ENCODE measurements at places on chromosomes 13 and 19.

DNA sequence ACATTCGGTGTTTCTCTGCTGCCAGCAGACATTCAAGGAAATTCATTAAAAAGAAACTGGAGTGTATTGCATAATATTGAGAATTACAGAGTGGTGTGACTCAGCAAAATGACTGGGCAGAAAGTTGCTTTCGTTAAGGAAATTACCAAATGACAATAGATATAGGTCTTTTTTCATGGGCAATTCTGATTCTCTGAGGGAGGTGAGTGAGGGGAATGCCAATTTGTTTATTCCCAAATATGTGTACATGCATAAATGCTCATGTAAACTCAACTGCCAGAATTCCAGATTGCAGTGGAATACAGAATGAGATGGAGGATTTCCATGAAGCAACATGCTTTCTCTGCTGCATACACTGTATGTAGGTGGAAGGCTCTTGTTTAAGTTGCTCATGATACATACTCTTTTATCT is 1730.1 kb downstream of the SLITRK5 start:
- no peak for DNase-seq

- no peak for DNase-seq
Observed at GRCh38 chr19:38152461-38153379, 71.3 kb downstream of the DPF1 start.

GRCh38 chr19:6418562-6418932 is 6.1 kb downstream of the KHSRP start:
- no peak for DNase-seq

- no peak for DNase-seq
Observed at GRCh38 chr19:4624301-4624700, 15.0 kb upstream of the TNFAIP8L1 start.

DNA sequence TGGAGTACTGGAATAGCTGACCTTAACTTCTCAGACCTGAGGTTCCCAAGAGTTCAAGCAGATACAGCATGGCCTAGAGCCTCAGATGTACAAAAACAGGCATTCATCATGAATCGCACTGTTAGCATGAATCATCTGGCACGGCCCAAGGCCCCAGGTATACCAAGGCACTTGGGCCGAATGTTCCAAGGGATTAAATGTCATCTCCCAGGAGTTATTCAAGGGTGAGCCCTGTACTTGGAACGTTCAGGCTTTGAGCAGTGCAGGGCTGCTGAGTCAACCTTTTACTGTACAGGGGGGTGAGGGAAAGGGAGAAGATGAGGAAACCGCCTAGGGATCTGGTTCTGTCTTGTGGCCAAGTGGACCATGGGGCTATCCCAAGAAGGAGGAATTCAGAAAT is 6.3 kb downstream of the KLK3 start:
- DNase-seq: no peak

- DNase-seq: no peak
Observed at GRCh38 chr13:43301346-43301969, 278.1 kb downstream of the DNAJC15 start.

- no peak for DNase-seq
Observed at GRCh38 chr13:112857914-112858490, 111.0 kb upstream of the MCF2L start.

DNA sequence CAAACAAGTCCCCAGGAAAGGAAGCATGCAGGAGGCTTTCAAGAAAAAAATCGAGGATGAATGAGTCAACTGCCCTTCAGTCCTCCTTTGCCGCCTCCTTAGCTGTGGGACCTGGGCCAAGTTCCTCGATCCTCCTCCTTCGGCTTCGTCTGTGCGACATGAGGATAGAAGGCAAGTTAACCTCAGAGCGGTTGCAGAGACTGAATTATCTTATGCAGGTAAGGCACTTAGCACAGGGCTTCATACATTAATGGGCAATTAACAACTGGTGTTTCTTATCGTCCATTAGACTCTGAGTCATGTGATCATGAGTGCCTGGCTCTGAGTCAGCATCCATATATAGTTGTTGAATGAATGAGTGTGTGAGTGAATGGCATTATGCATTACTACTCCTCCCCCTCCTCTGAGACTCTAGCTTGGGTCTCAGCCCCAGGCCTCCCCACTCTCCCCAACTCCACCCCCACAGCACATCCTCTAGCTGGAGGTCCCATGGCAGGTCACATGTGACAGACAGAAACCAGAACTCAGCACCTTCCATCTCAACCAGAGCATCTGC is 1.6 kb upstream of the TTC9B start:
- no peak for DNase-seq

Data from activated CD4-positive, CD25-positive, alpha-beta regulatory T cell treated with anti-CD3 and anti-CD28 coated beads, Interleukin-2, amount 50 U/mL, for 72 hours (primary cell).